ENCODE measurements at places on chromosomes 4 and X. TPM values are rescaled to one million over a fixed set of nuclear protein-coding genes. Genes with fewer than 3 reads are reported as not detected.
A peak's percentile ranks its signal among the peaks of the same experiment; 100 is the strongest.

- DNase-seq: no peak
Observed at GRCh38 chrX:13094374-13094773, 50.0 kb upstream of the FAM9C start.

The ZDHHC15 gene
- total RNA-seq: 0.18 TPM

The OPN1MW2 gene
- not detected for total RNA-seq

DNA sequence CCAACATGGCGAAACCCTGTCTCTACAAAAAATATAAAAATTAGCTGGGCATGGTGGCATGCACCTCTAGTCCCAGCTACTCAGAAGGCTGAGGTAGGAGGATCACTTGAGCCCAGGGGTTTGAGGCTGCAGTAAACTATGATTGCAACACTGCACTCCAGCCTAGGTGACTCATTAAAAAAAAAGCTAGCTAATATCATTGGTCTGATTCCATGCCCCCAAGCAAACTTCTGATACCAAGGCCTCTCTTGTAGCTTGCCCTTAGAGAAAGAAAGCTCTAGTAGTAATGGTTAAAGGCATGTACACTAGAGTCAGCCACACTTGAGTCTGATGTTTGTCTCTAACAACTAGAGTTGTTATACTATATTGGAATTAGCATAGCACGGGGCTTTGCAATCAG, 32.6 kb upstream of the PHF8 start:
- DNase-seq: peak; percentile 45

GRCh38 chr4:2046031-2046961, 12.8 kb upstream of the NAT8L start:
- no peak for DNase-seq

DNA sequence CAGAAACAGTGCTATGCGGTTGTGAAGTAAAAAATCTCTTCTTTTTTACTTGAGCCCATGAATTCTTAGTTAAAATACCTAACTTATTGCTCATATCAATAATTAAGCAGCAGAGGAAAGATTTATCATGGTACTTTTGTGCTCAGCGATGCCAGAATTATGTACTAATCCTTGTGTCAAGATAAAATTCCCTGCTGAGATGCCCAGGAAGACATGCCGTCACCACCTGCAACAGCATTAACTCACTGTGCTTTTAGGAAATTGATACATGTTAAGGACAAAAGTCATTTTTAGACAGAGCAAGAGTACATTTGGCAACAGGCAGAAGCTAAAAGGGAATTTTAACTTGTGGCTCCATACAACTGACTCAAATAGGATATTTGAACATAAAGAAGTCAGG, 138.9 kb downstream of the NPNT start:
- peak; percentile 75 for DNase-seq

GRCh38 chrX:12794654-12795053, 3.4 kb downstream of the PRPS2 start:
- DNase-seq: peak; percentile 20

The SH3D19 gene
- total RNA-seq: 95.9 TPM

DNA sequence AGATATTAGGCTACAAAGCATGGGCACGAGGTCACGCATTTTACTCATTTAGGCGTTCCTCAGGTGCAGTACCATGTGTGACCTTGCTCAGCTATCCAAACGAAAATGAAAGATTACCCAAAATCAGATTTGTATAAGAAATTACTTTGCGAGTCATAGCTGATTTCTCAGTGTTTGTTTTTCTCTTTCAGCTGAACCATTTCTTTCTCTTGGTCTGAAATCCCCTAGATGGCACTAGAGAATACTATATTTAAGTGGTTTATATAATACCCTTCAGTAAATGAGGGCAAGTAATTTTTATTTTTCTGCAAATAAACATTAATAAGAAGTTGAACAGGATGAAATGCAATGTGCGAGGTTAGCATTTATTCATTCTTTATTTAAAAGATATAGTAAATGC, 496.6 kb downstream of the STIM2 start:
- peak; percentile 69 for DNase-seq

DNA sequence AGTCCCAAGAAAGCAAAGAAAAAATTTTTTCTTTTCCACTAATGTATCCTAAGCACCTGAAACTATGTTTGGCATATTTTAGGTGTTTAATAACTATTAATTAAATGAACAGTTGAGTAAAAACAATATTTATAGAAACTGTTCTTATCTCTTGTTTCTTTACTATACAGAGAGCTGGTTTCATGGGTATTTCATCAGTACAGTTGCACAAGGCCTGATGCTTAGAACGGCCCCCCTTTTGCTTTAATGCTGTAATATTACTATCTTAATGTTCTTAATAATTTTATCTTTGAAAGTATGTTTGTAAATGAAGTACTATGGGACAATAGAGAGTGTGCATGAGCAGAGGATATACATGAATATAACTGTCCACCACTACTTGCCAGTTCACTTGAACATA, 479.1 kb upstream of the SLIT2 start:
- peak; percentile 46 for DNase-seq

DNA sequence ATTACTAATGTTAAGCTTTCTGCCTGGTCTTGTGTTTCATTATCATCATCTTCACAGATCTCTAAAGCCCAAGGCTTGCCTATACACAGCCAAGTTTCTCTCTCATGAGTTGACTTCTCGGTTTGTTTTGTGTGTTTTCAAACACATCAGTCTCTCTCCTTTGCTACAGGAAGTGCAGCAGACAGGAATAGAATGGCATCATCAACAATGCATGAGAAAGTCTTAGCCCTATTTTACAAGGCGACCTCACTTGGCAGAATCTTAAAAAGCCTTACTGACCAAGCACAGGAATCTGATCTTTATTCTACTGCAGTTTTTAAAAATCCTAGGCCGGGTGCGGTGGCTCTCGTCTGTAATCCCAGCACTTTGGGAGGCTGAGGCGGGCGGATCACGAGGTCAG, 36.8 kb downstream of the CC2D2A start:
- DNase-seq: peak; percentile 34

DNA sequence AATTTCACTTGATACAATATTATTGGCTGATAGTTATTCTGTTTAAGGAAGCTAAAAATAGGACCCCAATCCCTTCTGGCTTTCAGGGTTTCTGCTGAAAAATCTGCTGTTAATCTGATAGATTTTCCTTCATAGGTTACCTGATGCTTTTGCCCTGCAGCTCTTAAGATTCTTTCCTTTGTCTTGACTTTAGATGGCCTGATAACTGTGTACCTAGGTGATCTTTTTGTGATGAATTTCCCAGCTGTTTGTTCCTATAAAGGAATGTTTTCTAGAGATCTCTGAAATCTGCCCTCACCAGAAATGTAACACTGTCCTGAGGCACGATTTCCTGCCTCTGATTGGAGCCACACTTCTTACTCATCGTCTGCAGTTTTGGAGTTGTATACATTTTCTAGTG, 69.4 kb upstream of the PRDM5 start:
- DNase-seq: no peak

DNA sequence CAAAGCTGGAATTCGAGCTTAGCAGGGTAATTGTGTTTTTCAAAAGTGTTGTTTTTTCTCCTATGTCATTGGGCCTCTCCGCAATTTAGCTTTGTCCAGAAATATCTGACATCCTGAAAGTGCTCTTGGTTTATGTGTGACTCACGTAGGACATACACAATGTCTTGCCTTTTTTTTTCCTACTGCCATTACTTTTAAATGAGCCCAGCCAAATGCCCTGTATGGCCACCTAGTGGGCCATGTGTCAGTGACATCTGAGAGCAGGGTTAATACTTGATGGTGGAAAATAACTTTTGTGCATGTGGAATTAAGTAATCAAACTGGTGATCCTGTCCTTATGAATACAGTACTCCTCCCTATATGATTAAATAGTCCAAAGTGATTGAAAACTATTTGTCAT, 1411.1 kb upstream of the TENM3 start:
- no peak for DNase-seq

The TMSB15B gene
- 7.6 TPM for total RNA-seq

GRCh38 chrX:14073556-14073955, 43.9 kb upstream of the GEMIN8 start:
- no peak for DNase-seq

All from fibroblast of the aortic adventitia (primary cell).